CD4-positive, alpha-beta T cell treated with Interleukin-12 subunit alpha and Interleukin-12 subunit beta, for 1 hour (primary cell): ENCODE measurements at places on chromosomes 4 and X.
A peak's percentile ranks its signal among the peaks of the same experiment; 100 is the strongest.

DNA sequence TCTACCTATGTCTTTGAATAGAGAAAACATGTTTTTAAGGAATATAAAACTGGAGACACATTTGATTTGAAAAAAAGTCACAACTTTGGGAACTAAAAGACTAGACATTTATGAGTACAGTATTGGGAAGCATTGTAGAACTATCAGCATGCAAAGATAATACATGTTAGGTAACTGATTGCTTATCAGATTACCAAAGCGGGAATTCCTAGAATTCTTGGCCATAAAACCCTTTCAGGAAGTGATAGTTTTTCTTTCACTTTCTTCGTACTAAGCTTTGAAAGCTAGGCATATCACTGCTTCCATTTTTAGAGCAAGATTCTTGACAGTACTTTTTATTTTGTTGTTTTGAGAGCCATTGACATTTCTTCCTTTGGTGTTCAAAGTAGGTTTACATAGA, 646.6 kb upstream of the PITX2 start:
- DNase-seq: no peak

GRCh38 chrX:14051416-14051815, 21.7 kb upstream of the GEMIN8 start:
- DNase-seq: no peak

GRCh38 chr4:120056246-120056645, 10.4 kb downstream of the MAD2L1 start:
- DNase-seq: no peak

DNA sequence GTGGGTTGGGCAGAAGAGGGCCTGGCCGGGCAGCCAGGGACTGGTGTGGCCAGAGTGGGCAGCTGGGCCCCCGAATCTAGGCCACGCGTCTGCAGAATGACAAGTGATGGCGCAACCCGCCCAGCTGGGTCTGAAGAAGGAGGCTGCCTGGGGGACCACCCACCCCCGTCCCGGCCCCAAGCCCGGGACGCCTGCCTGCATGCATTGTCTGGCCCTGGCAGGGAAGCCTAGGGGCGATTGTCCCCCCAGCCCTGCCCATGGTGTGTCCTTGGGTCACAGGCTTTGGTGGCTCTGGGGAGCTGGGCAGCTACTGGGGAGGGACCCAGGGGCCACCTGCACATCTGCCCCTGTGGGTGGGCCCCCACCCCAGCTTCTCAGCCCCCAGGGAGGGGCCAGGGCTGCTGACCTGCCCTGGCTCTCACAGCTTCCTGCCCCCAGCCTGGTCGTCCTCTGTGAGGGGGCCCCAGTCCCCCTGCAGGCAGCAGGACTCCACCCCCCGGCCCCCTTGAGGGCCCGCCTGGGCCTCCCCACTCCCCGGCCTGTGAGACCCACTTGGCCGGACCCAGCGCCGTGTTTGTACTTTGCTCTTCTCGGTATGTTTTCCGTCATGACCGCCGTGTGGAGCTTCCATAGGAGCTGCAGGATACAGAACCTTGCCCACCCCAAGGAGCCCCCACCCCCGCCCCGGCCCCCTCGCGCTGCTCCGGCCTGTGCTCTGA, 4.9 kb downstream of the FGFR3 start:
- DNase-seq: no peak

DNA sequence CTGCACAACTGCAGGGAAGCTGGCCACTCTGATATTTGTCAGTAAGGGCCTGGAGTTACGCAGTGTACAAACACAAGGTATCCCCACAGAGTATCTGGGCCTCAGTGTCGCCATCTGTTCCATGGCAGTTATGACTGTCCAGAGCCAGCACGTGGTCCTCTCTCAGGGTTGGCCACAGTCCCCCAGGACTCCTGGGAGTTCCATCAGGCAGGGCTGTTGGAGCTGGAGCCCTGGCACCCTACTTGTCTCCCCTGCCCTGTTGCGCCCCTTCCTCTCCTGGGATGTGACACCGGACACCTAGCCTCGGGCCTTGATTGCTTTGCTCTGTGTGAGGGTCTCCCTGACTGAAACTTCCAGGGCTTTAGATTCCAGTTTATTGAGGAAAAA, 8.4 kb downstream of the HTRA3 start:
- no peak for DNase-seq

GRCh38 chrX:150355913-150356312, 7.2 kb upstream of the MAMLD1 start:
- no peak for DNase-seq

GRCh38 chr4:6451309-6451708, 21.1 kb downstream of the PPP2R2C start:
- DNase-seq: no peak

GRCh38 chrX:99857455-99857854, 552.6 kb downstream of the PCDH19 start:
- no peak for DNase-seq

GRCh38 chr4:1250527-1250812, 1.5 kb upstream of the CTBP1 start:
- DNase-seq: no peak

- no peak for DNase-seq
Observed at GRCh38 chr4:79281566-79282359, 44.1 kb downstream of the NAA11 start.

DNA sequence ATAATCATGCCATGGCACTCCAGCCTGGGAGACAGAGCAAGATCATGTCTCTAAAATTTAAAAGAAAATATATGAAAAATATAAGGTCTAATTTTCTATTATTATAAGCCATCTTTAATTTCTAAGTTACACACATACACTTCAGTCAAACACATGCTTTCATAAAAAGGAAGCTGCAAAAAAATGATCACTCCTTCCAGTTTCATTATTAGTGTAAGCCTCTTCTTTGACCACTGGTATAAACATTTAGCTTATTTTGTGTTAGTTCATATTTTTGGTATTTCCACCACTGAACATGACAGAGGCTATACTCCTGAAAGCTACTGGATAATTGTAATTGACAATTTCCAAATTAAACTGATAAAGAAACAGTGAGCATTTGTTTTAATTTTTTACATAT, 163.3 kb upstream of the USP38 start:
- no peak for DNase-seq

DNA sequence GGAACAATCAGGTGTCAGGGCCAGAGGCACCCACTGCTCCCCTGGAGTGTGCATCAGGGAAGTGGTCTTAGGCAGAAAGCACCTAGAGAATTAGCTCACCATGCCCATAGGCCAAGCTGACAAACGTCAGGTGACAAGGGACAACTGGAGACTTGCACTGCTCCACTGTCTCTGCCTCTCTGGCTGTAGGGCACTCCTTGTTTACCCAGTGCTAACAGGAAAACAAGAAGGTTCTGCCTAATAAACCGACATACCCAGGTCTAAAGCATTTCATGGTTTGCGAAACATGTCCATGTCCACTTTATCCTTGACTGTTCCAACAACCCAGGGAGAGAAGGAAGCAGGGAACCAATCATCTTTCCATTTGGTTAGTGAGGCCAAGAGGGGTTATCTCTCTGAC, 92.5 kb upstream of the MAMLD1 start:
- DNase-seq: no peak

- no peak for DNase-seq
Observed at GRCh38 chrX:63751481-63751880, 33.5 kb downstream of the ARHGEF9 start.

- DNase-seq: no peak
Observed at GRCh38 chr4:122960611-122961000, 38.2 kb upstream of the NUDT6 start.

DNA sequence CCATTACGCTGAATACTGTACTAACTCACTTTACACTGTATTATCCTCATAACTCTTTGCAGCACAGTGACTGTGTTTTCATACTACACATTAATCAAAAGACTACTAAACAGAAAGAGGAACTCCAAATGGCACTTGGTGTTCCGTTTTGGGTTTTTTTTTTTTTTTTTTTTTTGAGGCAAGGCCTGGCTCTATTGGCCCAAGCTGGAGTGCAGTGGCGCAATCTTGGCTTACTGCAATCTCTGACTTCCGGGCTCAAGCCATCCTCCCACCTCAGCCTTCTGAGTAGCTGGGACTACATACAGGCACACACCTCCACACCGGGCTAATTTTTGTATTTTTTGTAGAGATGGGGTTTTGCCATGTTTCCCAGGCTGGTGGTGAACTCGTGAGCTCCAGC, 10.7 kb downstream of the KLHL8 start:
- peak; percentile 26 for DNase-seq

DNA sequence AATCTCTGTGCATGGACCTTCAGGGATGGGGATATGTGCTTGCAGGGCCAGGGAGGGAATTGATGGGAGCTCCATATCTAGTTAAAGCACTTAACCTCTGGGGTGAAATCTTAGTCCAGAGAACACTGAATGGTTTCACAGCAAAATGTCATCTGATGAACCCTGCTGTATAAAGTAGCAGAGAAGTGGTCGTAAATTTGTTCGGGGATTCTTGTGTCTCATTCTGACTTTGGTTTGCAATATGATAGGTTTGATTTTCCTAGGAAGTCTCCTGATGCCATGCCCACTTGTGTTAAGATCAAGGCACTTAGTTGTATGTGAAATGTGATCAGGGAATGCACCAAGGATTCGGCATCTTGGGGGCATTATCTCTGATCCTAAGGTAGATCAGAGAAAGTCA, 96.9 kb downstream of the NHS start:
- no peak for DNase-seq

DNA sequence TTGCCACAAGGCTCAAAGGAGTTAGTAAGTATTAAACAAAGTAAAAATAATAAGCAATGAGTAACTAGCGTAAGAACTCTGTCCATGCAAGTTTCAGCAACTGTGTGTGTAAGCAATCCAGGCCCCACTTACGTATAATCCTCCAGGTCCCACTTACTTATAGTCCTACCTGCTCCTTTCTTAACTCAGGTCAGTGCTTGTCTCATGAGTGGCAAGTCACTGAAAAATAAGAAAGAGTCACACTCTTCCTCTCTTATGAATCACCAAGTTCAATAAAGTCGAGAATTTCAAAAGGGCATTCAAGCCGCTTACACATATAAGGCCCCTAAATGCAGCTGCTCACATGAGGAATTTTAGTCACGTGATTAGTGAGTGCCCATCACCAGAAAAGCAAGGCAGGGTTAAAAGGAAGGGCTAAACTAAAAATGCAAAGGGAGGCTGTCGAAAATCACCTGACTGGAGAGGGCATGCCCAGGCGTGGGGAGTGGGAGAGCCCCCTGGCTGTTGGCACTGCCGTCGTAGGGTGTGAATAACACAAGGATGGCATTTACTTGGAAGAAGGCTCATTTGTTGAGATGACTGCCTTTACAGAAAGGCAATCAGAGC, 58.2 kb downstream of the ZNF827 start:
- no peak for DNase-seq

- DNase-seq: no peak
Observed at GRCh38 chrX:41350150-41350975, 16.4 kb downstream of the DDX3X start.

- no peak for DNase-seq
Observed at GRCh38 chrX:103155201-103155600, 59.7 kb upstream of the BEX4 start.
